Activated CD8-positive, alpha-beta memory T cell treated with anti-CD3 and anti-CD28 coated beads for 48 hours (primary cell): ENCODE measurements at places on chromosomes 2 and 18.

DNA sequence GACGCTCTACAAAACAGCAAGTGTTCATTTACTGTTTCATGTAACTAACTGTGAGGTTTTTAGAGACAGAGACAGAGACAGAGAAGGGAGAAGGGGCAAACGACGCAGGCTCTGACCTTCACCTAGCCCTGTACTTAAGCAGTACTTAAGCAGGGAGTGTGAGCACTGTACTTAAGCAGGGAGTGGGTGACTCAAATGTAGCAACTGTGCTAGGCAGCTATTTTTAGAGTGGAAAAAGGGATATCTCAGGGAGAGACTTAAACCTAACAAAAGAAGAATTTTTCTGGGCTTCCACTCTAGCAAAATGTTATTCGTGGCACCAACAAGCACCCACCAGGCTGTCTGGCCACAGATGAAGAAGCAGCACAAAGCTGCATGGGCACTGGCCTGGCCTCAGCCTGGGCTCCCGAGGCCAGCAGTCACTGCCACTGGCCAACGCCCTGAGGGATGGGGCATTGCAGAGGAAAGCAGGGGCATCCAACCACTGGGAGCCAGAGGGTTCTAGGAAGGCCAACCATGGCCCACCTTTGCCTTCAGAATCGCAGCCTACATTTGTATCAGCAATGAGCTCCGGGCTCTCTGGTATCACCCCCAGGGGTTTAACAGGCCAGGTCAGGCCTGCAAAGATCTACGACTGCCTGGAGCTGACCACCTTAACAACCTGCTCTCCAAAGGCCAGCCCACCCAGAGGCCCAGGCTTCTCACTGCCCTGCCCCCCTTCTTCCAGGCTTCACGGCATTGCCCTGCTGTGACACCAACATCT is 154.3 kb downstream of the TTC32 start:
- no peak for DNase-seq

DNA sequence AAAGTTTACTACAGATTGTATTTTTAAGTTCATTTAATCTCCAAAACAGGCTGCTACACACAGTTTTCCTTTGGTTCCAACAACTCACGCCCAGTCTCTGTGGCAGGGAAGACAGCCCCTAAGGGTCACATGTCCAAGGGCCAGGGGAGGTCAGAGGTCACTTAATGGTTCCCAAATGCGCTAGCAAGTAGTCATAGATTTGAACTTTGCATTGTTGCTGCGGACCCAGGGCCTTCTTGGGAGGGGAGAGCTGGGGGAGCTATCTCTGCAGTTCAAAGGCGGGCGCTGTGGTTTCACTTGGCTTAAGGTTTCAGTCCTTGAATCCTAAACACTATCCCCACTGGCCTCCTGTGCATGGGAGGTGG is 74.8 kb upstream of the ZNF532 start:
- DNase-seq, result no peak

DNA sequence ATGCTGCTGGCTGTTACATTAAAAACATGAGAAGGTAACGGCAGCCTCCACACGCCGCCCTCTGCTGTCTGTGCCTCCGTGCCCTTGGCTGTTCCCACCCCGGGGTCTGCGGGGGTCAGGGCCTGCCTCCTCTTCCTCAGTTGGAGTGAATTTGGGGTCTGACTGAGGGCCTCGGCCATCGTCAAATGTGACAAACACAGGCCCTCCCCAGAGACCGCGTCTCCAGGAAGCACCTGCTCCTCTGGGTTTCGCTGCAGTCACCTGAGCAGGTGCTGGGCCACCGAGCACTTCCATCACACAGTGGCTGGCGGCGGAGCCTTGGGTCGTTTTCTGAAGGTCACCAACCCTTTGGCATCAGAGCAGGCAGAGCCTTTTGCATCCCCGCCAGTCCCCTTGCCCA is 70.9 kb downstream of the NFATC1 start:
- no peak for DNase-seq

GRCh38 chr2:23273786-23274185 is 111.2 kb upstream of the KLHL29 start:
- DNase-seq, result no peak

DNA sequence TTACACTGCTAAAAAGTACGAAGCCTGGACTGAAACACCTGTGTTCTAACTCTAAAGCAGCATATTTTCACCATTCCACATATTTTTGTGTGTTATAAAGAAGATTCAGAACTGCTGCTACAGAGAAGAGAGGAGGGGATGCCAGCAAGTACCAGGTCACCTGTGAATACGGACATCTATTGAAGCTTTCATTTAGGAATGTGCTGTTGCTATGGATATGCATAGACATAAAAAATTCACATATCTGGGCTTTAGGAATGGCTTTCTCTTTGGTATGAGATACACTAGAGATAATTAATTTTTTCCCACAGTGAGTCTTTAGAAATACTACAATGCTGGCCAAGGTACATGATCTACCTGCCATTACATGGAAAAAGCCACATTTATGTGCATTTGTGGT is 238.5 kb downstream of the WDR7 start:
- DNase-seq, result no peak

- DNase-seq, result no peak
Measured at GRCh38 chr18:79355433-79356335, 40.0 kb upstream of the NFATC1 start.

DNA sequence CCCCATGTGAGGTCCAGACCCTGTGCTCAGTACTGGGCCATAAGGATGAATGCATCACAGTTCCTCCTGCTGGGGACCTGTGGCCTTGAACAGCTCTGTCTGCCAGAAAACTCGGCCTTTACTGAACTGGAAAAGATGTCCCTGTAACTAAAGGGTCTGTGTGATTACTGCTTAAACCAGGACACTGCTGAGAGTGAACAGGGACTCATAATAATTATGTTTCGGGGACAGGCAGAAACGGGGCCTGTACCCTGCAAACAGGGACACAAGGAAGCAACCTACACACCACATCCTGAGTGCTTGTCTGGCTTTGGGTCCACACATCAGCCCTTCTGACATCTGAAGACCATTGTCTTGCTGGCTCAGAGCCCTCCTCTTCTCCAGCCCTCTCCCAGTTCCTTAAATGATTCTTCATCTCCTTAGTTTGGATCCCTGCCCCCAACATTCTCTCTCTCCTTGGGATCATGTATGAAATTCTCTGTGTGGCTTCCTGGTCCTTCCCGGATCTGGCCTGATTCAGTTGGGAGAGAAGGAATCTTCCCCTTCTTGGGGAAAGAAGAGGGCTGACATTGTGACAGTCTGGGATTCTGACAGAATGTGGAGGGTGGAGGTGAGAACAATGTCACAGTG is 248.0 kb downstream of the MYCN start:
- no peak for DNase-seq

GRCh38 chr2:122081751-122082150 is 326.3 kb downstream of the TSN start:
- no peak for DNase-seq
